WTC11 (cell line): ENCODE measurements at places on chromosomes 7 and 10.

DNA sequence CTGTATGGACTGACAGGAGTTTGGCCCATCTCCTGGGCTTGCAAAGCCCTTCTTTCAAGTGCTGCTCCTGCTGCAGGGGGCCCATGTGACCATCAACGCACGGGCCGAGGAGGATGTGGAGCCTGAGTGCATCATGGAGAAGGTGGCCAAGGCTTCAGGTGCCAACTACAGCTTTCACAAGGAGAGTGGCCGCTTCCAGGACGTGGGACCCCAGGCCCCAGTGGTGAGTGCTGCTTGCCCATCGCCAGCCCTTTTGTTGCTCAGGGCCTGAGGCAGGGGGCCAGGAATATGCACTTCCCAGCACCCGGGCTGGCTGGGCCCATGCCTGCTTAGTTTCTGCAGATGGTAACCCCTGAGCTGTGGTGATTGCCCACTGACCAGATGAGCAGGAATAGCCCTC is 8.7 kb downstream of the PGAM2 start:
- no peak for DNase-seq

GRCh38 chr10:77406764-77407430 is 230.7 kb downstream of the KCNMA1 start:
- DNase-seq: no peak

- no peak for DNase-seq
Observed at GRCh38 chr10:78860260-78860914, 208.4 kb upstream of the ZMIZ1 start.

DNA sequence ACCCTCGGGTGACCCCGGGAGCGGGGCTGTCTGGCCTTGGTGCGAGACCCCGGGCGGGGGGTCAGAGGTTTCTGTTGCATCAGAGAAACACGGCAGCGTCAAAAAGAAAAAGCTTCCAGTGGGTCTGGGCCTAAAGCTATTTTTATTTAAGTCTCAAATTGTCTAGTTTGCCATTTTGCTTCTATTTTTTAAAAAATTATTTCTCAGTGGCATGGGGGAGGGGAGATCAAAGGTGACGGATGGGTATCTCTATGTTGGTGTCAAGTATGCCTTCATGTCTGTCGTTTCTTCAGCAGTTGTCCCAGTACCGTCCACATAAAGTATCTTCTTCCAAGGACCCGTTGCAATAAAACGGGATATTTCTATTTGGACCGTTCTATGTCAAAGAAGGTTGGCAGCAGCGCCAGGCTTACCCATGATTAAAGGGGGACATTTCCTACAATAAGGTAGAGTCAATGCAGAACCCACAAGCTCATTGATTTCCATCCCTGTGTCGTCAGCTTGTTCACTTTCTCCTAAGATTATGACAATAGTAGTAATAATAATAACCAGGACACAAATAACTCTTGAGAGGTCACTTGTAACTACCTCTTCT is 26.0 kb upstream of the VAX1 start:
- no peak for DNase-seq

DNA sequence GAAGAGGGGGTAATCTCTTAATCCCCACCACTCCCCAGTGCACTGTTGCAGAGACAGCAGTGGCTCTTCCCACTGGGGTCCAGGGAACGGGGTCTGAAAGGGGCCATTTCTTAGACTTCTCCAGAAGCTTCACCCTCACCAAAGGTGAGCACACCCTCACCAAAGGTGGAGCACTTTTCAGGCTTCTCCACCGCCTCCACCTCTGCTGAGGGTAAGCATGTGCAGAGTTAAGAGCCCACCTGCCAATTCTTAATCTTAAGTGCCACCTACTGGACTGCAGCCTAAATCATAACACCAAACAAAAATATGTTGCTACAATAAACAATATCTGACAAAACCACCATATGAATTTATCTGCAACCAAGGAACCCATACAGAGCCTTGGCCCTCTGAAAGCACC is 27.0 kb downstream of the SNX13 start:
- no peak for DNase-seq

- peak; percentile 46 for DNase-seq
Observed at GRCh38 chr10:126570621-126571602, 99.6 kb downstream of the C10orf90 start.

DNA sequence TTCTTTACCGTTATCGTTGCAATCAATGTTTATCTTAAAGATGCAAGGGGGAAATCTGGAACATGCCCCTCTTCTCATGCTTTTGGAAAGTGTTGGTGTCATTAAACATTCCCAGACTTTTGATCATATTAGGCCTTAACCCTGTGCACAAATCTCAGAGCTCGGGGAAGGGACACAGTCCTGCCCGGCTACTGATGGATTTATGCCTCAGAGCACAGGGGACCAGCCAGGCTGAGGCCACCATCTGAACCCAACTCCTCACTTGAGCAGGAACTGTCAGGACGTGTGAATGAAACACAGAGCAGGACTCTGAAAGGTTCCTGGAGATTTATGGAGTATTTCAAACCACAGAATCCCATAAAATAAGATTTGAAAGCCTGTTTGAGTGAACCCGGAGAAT is 132.0 kb upstream of the CXCL12 start:
- DNase-seq: no peak

- no peak for DNase-seq
Observed at GRCh38 chr10:71684356-71685173, 35.0 kb downstream of the C10orf105 start.

DNA sequence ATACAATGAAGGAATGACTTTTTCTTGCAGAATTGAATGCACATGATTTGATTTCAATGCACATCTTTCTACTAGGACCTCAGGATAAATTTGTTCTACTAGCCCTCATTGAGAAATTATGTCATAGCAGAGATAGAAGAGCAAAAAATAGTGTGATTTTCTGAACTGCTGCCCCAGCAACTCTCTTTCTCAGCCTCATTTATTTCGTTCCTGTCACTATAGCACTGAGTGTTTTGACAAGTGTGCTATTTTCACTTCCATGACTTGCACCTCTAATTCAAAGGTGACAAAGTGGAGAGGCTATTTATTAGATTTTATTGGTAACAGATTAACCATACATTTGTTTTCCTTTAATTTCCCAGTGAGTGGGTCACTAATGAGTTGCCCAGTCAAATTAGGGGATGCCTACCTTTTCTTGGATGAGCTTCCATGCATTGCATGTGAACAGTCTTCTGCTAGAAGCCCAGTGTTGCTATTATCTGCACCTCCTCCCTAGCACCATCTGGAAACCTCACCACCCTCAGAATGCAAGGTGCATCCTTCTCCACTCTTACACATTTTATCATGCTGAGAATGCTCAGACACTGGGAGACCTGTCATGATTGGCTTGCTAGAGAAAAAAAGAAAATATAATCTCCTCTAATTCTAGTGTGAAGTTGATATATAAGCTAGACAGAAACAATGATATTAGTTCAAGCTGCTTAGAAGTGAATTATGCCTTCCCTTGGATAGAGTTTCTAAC is 119.6 kb upstream of the CTTNBP2 start:
- no peak for DNase-seq

- DNase-seq: no peak
Observed at GRCh38 chr10:47065903-47066302, 154.7 kb downstream of the PTPN20 start.

- no peak for DNase-seq
Observed at GRCh38 chr7:28088901-28089714, 91.5 kb downstream of the JAZF1 start.

DNA sequence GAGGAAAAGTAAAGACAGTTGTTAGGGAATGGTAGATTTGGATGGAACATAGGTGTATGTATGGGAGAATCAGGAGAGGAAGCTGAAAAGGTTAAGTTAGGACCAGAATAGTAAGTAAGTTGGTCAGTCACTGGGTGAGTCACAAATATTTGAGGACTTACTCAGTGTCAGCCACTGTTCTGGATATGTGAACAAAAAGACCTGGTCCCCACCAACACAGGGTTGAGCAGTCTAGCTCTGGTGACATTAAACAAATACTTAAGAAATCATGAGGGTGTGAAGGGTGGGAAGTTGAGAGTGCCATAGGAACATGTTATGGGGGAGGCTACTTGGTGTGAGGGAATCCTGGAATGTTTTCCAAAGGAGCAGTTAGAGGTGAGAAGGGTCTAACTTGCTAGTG is 246.9 kb downstream of the PTEN start:
- no peak for DNase-seq

DNA sequence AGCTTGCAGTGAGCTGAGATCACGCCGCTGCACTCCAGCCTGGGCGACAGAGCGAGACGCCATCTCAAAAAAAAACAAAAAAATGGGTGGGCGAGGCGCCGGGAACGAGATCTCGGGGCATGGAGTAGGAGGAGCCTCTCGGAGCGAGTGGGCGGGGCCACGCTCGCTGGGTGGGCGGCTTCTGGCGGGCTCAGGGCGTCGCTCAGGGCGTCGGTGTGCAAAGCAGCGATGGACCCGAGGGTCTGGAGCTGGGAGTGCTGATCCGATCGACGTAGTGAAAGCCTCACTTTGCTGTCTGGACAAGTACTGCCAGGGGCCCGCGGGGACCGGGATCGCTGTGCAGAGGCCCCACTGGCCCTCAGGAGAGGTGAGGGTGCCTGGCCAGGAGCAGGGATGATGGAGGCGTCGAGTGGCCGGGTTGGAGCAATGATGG is 22.6 kb upstream of the AMZ1 start:
- no peak for DNase-seq

DNA sequence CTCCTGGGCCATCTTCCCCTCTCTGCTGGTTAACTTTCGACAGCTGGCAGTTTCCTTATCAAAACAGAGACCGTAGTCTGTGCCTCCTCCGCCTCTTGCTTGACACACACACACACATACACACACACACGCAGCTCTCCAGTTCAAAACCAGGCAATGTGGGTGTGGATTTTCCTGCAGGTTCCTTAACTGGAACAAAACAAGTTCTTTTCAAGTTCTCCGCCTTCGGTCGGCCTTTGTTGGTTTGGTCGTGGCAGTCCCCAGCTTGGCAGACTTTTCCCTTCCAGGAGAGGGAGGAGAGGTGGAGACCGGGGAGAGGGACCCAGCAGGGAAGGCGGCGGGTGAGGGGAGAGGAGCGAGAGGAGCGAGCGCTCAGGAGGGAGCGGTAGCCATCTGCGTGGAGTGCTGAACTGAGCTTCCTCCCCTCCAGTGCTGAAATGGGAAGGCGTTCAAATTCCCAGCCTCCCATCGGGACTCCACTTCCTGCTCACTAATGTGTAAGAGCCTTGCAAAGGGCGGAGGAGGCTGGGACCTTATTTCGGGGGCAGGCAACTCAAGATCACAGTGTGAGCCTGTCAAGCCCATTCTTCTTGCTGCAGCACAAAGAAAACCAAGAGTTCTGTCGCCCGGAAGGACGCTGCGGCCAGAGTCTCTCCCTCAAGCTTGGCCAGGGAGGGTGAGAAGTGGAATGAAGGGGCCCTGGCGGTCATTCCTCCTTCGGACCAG is 120.6 kb downstream of the PRPF18 start:
- DNase-seq: peak; percentile 70

- DNase-seq: no peak
Observed at GRCh38 chr7:106070201-106070551, 41.9 kb downstream of the SYPL1 start.

DNA sequence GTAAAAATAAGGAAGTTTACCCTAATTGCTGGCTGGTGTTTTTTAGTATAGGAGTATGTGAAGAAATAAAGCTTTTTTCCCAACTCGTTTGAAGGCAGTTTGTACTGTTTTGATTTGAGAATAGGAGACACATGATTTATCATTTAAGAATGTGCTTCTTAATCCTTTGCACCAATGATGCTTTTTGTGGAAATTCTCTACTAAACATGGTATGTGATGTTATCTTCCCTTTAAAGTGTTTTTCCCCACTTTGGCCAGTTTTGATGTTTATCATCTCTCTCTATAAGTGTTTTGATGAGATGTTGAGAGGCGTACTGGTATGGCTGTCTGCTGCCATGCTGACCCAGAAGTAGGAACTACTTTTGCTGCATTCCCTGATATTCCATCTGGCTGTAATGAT is 85.1 kb downstream of the SUGCT start:
- DNase-seq: no peak

GRCh38 chr10:21527598-21528235 is 2.2 kb upstream of the SKIDA1 start:
- DNase-seq: no peak

DNA sequence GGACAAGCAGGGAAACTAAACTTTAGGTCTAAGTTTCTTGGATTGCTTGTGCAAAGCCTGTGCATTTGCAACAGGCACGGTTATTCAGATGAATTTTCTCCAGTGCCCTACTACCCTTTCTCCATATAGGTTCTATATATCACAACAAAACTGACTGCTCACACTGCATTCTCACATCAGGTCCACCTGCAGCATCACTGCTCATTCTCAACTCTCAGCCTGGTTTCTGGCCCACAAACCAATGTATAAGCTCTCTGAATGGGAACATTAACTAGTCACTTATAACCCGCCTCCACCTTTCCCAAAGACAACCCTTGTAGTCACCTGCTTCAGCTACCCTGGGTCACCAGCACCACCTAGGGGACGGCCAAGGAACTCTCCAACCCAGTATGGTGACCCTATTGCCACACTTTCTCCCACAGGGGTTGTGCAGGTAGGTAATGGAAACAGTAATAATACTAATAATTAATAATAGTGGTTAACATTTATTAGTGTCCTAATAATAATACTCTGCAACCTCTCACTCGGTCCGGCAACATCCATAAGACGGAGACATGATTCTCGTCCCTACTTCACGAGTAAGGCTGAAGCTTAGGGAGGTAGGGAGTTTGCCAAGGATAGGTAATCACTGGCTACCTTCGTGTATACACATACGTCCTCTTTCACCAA is 97.3 kb downstream of the CLEC2L start:
- DNase-seq: peak; percentile 84

DNA sequence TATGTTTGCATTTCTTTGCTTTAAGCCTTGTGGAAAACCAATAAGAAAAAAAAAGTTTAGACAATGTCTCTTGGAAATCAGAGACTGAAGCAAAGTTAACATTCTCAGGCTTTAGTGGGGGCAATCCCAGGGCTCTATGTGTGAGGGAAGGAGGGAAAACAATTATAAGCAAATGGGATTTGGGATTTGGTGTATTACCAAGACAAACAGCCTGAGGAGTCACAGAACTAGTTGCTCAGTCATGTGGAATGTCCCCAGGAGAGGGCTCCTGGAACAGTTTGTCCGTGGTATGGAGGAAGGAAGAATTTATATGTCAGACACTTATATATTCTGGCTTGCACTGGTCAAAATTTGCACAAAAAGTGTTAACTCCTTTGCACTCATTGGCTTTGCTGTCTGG is 562.9 kb upstream of the TPK1 start:
- DNase-seq: no peak

- peak; percentile 59 for DNase-seq
Observed at GRCh38 chr10:125144693-125145623, 15.4 kb downstream of the CTBP2 start.

- DNase-seq: peak; percentile 36
Observed at GRCh38 chr7:73839743-73840714, 2.3 kb downstream of the METTL27 start.

DNA sequence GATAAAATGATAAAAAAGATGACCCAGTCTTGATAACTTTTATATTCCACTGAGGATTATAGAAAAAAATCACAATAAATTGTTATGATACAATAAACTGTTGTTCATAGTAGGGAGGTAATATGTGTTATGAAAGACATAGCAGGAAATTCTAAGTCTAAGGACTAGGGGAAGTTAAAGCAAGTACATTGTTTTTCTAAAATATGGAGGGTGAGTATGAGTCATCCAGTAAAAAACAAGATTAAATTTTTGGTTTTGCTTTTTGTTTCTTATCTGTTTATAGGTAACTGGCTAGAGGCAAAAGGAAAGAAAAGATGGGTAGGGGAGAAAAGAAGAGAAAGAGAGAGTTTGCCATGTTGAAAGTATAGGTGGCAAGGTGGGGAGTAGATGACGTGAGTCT is 188.4 kb downstream of the POLR1F start:
- DNase-seq: no peak
